ENCODE measurements at places on chromosomes 4 and X. TPM values are rescaled to one million over a fixed set of nuclear protein-coding genes. Genes with fewer than 3 reads are reported as not detected.

GRCh38 chr4:165631208-165631894 lies 241.7 kb upstream of the TLL1 start:
- H3K4me1 ChIP-seq, result no peaks in the 10 kb centered on the region
- H3K27me3 ChIP-seq, result no peaks in the 10 kb centered on the region

GRCh38 chr4:156970501-156971164 lies 966 bp downstream of the PDGFC start:
- peak overlapping the region; percentile 73 for H3K27ac ChIP-seq
- H3K27me3 ChIP-seq, result no peaks in the 10 kb centered on the region
- peak overlapping the region; percentile 92 for H3K4me3 ChIP-seq
- no peaks in the 10 kb centered on the region for H3K36me3 ChIP-seq
- peak; percentile 84 for DNase-seq

The ADRA2C gene
- total RNA-seq, result 36.2 TPM

GRCh38 chrX:3143043-3143799 lies 102.0 kb downstream of the ARSF start:
- no peaks in the 10 kb centered on the region for H3K4me1 ChIP-seq
- H3K4me3 ChIP-seq, result no peak overlapping the region
- H3K27me3 ChIP-seq, result no peaks in the 10 kb centered on the region
- DNase-seq, result no peak
- H3K27ac ChIP-seq, result no peak overlapping the region
- H3K36me3 ChIP-seq, result no peaks in the 10 kb centered on the region
